ENCODE measurements at places on chromosomes 7 and 10.
A peak's percentile ranks its signal among the peaks of the same experiment; 100 is the strongest.

DNA sequence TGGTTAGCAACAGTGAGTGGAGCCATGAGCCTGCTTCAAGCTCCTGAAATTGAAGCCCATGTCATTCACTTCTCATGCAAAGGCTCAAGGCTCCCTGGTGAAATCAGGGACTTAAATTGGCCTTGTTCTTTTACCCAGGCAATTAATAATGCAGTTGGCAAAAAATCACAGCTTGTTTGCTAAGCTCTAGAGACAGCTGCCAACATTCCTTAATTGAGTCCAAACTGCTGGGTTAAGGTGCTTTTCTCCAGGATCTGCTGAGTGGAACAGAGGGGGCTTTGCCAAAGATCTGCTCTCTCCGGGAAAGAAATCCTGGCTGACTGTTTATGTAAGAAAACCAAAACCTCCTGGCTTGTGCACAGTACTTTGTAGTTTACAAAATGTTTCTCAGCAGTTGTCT, 257.6 kb upstream of the GHITM start:
- DNase-seq, result peak; percentile 66

GRCh38 chr7:30764030-30764975, 6.9 kb upstream of the MINDY4 start:
- no peak for DNase-seq

GRCh38 chr7:36360244-36360643, 29.4 kb upstream of the ANLN start:
- DNase-seq, result no peak

DNA sequence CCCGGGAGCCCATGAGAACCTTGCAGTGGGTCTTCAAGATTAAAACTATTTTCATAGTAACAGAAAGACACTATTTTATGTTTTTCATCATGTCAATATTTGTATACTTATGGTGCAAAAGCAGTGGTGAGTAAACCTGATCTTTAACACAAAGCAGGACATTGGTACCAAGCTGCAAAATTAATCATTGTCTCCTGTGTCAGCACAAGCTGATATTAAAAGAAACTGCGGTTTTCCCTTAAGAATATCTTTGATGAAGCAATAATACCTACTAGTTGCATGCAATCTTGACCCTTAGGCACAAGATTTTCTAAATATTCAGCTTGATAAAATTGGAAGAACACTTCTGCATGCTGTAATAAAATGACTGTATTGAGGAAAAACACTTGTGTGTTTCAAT, 121.7 kb downstream of the MDFIC start:
- DNase-seq, result no peak

- DNase-seq, result no peak
These were observed 129.4 kb downstream of the RGS10 start for GRCh38 chr10:119413093-119413453.

GRCh38 chr7:108454674-108455550, 1.3 kb downstream of the NRCAM start:
- DNase-seq, result peak; percentile 45

DNA sequence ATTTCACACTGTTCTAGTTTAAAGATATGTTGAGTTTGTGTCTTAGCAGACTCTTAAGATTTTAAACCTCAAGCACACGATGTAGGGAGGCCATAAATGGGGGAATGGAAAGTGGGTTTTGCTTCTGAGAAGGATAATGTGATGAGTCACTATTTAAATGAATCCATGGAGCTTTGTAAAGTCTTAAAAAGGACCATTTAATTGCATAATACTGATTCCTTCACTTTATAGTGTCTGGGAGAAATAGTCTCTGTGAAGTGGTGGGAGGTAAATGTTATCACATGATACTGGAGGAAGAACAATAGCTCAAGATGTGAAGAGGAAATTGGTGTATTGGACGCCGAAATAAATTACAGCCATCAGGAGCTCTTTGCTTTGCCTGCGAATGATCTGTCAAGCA, 84.0 kb upstream of the MYO3A start:
- DNase-seq, result no peak

GRCh38 chr7:99928994-99929729, at the start of gene GJC3:
Gene GJC3, minus strand, starts transcription at chr7:99929620. Its CDS starts 0 bp downstream, at chr7:99929620.
- DNase-seq, result peak; percentile 60

GRCh38 chr7:96521068-96521894, 188.4 kb downstream of the SEM1 start:
- no peak for DNase-seq

- no peak for DNase-seq
These were observed 83.6 kb downstream of the NRCAM start for GRCh38 chr7:108372618-108373017.

DNA sequence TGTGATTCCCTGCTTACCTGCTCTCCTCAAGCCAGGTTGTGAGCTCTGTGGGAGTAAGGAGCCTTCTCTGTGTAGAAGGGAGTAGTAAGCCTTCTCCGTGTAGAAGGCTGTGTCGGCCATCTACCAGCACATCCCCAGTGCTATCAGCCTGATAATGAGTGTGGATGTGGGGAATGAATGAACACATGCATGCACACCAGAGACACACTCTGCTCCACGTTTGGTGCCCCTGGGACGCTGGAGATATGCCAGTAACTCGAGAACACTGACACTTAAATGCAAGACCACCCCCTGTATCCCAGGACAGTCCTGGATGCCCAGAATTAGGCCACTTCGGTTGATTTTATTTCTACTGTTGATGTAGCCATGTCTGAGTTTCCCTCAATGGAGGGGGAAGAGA, 21.1 kb upstream of the GPR26 start:
- no peak for DNase-seq
